Activated CD8-positive, alpha-beta memory T cell treated with anti-CD3 and anti-CD28 coated beads, Interleukin-2, amount 50 U/mL, for 4 hours (primary cell): ENCODE measurements at places on chromosomes 2 and 18.
A peak's percentile ranks its signal among the peaks of the same experiment; 100 is the strongest.

DNA sequence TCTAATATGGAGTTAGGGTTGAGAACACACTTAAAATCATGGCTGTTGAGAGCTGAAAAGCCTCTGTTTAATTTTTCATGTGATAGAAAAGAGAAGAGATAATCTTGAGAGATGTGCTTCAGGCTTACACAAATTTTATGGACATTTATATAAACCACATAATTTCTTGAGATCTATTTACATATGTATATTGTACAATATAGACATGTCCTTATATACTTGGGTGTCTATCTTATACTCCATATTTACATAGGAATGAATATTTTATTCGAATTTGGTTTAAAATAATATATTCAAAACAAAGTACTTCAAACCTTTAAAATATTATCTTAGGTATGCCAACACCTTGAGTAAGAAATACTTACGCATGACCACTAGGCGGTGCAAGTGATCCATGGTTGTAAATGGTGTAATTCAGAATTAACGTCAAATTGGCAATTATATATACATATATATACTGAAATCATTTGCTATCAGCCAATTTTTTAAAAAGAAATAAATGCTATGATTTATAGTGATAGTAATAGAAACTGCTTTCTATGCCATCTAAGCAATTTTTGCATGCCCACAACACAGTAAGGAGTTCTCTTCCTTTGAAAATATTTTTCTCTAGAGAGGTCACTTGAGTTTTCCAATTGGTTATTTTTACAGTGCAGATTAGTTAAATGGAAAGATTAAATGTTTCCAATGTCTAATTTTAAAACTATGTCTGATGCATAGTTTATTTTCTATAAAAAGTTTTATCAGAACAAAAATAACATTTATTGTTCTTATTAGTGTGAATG lies 37.6 kb upstream of the SPAG16 start:
- peak; percentile 62 for DNase-seq

DNA sequence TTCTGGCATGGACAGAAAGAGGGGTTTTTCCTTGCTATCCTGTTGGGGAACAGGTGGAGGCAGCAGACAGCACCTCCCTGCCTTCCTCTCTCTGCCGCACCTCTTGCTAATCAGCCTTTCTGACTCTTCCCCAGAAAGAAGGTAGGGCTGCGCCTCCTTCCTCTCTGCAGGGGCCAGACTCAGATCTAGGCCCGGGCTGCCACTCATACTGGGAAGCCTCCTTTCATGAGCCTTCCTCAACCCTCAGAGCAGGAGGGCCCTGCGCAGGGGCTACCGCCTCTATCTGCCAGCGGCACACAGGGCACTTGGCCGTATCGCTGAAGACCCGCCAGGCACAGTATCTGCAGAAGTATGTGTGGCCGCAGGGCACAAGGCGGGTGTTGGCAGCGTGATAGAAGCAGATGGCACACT lies 7.1 kb downstream of the NEURL3 start:
- no peak for DNase-seq

DNA sequence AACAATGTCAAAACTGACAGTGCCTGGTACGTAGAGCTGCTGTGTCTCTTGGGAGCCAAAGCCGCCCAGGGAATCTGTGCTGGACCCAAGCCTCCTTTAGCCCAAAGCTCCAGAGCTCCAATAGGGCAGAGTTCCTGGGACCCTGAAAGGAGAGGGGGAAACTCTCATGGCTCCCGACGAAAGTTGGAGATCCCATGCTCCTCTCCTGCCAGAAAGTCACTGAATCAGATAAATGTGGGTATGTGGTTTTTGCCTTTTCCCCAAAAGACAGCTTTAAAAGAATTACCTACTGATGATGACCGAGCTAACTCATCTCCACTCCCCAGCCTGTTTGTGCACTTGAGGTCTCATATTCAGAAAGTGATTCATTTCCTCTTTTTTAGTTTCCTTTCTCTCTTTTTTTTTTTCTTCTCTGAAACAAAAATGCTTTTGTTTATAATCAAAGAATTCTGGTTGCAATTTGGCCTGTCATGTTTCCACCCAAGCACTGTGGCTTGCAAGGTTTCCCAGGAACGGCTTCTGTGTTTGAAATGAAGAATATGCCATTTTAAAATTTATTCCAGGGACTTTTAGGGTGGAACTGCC lies 14.1 kb upstream of the PMAIP1 start:
- no peak for DNase-seq

DNA sequence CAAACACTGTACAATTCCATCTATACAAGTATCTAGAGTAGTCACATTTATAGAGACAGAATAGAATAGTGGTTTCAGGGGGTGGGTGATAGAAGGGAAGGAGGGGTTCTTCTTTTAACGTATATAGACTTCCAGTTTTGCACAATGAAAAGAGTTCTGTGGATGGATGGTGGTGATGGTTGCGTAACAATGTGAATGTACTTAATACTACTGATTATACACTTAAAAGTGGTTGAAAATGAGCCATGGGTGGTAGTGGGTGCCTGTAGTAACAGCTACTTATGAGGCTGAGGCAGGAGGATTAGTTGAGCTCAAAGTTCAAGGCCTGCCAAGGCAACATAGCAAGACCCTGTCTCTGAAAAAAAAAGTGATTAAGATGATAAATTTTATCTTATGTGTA lies 85.8 kb downstream of the SETBP1 start:
- DNase-seq: no peak

GRCh38 chr2:222637067-222637466 lies 18.8 kb downstream of the FARSB start:
- no peak for DNase-seq

DNA sequence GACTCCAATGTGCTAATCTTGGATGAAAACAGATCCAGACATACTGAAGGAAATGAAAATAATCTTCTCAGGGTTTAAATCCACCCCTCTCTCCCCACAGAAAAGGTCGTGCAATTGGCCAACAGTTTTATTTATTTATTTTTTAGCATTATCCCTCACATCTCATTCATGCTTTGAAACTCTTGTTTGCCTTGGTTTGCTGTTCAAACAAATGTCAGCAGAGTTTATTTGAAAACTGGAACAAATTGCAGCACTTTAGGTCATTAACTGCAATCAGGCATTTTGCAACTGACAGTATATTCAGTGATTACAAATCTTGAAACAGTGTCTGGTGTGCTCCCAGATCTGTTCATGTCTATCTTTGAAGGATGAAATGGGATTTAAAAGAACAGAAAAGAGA lies 220.6 kb downstream of the SLC4A10 start:
- DNase-seq: no peak

DNA sequence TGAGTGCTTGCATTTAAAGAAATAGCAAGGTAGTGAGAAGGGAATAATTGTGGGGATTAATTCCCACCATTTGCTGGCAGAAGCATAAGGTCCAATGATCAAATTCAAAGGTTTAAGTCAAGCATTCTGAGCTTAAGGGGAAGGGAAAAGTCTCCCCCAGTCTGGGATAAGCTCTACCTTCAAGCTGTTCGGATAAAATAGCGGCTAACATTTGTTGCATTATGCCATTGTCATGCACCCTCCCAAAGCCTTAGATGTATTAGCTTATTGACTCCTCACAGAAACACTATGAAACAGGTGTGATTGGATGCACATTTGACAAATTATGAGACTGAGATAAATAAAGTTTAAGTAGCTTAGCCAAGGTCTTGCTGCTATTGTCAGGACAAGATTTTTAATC lies 52.2 kb upstream of the TGIF1 start:
- DNase-seq: no peak

DNA sequence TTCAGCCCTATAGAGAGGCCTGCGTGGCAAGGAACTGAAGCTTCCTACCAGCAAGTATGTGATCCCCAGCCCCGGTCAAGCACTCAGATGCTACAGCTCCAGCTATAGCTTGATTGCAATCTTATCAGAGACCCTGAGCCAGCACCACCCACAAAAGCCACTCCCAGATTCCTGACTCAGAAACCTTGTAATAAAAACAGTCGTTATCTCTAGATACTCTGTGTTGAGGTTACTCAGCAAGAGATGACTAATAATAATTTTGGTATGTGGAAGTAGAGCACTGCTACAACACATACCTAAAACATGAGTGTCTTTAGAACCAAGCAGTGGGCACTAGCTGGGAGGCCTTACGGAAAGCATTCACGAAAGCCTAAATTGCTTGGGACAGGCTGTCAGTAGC lies 216.9 kb downstream of the UXS1 start:
- DNase-seq: no peak

- no peak for DNase-seq
Observed at GRCh38 chr2:236827997-236828396, 257.7 kb upstream of the COPS8 start.

DNA sequence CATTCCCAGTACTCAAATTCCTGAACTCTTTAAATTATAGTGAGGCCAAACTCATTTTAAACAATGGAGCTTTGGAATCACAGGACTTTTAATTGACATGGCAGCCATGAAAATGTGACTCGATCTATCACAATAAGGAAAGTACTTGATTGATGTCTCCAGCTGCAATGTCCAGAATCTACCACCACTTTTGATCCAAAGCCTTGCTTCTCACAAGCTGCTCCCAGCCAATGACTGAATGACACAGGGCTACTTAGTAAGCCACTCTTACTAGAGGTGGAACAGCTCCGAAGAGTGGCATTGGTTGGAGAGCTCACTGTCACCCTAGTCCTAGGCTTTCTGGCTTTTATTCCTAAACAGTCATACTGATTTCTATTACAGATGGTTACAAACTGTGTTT lies 270.1 kb downstream of the IRS1 start:
- DNase-seq: no peak
